Stimulated activated CD4-positive, alpha-beta T cell treated with anti-CD3 and anti-CD28 coated beads, TNF-alpha, amount 100 ng/mL, for 1 hour (primary cell): ENCODE measurements at places on chromosomes 4 and X.
A peak's percentile ranks its signal among the peaks of the same experiment; 100 is the strongest.

DNA sequence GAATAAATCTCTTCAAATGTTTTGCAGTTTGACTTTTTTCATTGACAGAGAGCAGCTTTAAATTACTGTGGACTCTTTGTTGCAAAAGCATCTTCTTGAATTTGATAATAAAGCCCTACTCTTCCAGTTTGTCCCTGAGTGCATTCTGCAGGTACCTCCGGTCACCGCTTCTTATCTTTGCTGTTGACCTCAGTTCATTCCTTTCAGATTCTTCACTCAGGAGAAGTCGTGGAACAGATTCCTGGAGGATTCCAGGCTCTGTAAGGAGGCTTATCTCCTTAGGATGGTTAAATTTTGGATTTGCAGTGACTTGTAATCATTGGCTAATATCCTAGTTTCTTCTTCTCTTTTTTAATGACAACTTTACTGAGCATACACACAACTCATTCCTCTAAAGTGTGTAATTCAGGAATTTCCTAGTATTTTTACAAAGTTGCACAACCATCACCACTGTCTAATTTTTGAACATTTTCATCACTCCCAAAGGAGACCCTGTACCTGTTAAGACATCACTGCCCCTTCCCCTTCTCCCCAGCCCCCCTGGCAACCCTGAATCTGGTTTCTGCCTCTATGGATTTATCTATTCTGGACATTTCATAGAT lies 22.0 kb downstream of the TBL1X start:
- no peak for DNase-seq

DNA sequence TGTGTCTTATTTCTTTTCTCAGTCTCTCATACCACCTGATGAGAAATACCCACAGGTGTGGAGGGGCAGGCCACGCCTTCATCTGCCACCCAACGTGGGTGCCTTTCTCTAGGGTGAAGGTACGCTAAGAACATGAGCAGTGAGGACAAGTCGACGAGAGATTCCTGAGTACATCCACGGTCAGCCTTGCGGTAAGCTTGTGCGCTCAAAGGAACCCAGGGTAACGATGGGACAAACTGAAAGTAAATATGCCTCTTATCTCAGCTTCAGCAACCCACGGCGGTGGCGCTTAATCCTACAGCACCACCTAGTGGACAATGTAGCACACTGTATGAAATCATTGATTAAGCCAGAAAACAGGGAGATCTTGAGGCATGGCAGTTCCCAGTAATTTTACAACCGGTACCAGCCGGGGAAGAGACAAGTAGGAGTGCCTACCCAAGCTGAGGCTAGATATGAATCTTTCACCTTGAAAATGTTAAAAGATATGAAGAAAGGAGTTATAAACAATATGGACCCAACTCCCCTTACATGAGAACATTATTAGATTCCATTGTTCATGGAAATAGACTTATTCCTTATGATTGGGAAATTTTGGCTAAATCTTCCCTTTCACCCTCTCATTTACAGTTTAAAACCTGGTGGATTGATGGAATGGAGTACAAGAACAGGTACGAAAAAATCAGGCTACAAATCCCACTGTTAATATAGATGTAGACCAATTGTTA lies 63.0 kb downstream of the ZNF732 start:
- DNase-seq = peak; percentile 24

DNA sequence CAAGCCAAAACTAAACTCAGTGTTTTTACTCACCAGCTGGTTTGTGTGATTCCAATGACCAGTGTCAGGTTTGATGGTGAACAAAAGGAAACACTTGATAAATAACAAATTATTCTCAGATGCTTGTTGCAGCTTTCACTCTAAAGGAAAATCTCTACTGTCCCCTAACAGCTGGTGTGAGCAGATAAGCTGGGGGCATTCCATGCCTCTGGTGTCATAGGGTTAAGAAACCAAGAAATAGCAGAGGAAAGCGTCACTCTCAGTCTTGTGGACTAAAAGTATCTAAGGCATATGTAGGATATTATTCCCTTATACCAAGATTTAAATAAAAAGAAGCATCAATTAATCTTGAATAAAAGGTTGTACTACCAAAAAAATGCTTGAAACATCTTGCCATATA lies 24.3 kb downstream of the TRPC5 start:
- no peak for DNase-seq

GRCh38 chr4:3529363-3529762 lies 2.9 kb downstream of the LRPAP1 start:
- no peak for DNase-seq

DNA sequence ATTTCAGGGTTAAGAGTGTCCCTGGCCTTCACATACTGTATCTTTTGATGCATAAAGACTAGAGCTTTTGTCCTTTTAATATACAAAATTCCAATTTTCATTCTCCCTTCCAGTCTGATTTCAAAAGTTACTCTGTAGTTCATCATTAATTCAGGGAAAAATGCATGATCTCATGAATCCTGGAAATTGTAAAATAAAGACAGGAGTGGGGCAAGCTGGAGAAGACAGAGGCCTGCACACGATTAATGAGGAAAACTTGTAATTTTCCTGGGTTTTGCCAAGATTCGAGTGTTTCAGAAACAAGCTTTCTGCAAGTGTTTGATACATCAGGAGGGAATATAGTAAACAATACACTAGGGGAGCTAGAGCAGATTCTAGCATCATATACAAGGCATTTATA lies 947.9 kb downstream of the FAT4 start:
- DNase-seq = no peak

GRCh38 chr4:138161351-138161750 lies 80.8 kb downstream of the SLC7A11 start:
- DNase-seq = no peak

DNA sequence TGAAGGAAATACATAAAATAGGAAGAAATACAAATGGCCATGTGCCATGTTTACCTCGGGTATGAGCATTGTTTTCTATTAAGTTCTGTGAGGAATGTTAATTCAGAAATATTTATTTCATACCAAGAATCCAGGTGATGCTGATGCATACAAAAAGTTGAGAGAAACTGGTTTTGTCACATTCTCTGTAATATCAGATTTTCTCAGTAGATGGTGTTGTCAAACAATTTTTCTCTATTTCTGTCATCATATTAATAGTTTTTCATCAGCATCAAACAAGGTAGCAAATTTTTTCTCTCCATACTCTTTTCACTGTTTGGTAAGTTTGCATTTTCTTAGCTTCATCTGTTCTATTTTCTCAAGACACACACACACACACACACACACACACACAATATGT lies 179.8 kb downstream of the KLHL4 start:
- DNase-seq = no peak

- no peak for DNase-seq
Observed at GRCh38 chr4:13906727-13907126, 279.2 kb upstream of the BOD1L1 start.

DNA sequence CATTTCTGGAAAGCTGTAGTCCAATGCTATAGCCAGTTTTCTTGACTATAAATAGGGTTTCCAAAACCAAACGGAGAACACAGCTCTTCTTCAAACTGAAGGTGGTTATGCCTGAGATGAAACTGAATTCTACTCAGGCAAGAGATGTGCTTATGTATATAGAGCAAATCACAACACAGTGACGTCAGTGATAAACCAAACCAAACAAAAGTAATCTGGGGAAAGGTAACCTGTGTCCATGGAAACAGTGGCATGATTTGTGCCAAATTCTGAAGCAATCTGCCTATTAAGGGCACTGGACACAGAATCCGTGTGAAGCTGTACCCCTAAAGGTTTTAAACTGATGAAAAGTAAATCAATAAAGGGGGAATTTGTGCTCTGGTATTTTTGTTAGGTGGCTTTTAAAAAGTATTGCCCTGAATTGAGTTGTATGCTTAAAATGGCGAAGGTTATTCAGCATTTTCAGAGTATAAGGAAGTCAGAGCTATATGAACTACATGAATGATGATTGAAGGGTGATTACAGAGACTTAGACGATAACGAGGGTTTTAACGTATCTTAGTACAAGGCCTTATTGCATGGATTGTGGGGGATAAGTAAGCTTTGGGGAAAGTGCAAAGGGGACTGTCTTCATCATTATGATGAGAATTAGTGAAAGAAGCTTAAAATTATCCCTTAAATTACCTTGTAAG lies 38.6 kb downstream of the NPY5R start:
- no peak for DNase-seq

GRCh38 chr4:37967736-37968135 lies 7.5 kb downstream of the PTTG2 start:
- no peak for DNase-seq

- no peak for DNase-seq
Observed at GRCh38 chrX:12767856-12768255, 23.4 kb upstream of the PRPS2 start.

GRCh38 chr4:185437809-185438208 lies 12.0 kb upstream of the UFSP2 start:
- no peak for DNase-seq

- DNase-seq = no peak
Observed at GRCh38 chr4:69078852-69079251, 17.4 kb upstream of the UGT2B7 start.

DNA sequence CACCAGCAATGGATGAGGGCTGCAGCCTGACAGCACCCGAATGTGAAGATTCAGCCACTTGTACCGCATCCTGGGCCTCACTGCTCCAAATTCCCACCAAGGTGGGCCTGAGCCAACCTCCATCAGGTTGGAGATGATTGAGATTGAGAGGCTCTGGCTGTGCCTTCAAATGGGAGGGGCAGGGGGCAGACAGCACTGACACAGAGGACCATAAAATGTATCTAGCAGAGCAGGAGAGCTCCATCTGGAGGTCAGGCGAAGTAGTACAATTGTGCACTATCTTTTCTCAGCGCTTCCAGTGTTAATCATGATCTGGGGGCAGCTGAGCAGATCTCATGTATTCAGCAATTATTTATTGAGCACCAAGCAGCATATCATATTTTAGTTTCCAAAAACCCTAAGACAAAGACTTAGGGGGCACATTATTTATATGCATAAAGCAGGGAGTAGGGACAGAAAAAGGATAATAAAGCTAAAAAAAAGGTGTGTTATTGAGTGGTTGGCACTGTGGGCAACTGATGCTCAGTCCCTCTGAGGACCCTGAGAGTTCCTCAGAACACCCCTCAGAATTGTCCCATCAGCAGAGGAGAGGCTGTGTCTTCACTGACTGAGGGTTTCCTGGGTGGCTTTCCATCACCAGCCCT lies 31.6 kb upstream of the C1QTNF7 start:
- peak; percentile 23 for DNase-seq

DNA sequence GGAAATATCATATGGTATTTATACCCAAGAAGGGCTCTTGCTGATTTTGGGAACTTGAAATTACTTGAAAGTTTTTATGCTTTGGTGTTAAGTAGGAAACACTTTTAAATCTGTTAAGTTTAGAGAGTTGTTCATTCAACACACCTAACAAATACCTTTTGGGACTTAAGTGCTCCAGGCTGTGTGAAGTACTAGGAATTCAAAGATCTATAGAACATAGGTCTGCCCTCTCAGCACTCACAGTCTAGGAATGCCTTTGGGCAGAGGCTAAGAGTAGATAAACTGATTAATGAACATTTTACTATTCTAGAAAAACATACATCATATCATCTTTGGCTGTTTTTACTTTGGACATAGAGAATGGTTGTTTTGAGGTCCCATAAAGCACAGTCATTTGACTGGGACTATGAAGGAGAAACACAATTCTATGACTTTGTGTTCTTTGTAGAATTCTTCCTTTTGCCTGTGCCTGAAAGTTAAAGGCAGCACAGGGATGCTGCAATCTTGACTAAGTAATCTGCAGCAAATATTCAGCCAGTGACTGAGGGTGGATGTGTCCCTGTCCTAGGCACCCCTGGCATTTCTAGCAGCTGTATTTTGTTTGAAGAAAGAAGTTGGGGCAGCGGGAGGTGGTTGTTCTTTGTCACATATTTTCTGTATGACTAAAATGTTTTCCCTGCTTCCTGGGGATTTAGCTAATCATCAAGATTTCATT lies 8.3 kb downstream of the BMP3 start:
- no peak for DNase-seq

GRCh38 chr4:100317032-100317864 lies 127.0 kb upstream of the DDIT4L start:
- DNase-seq = no peak

DNA sequence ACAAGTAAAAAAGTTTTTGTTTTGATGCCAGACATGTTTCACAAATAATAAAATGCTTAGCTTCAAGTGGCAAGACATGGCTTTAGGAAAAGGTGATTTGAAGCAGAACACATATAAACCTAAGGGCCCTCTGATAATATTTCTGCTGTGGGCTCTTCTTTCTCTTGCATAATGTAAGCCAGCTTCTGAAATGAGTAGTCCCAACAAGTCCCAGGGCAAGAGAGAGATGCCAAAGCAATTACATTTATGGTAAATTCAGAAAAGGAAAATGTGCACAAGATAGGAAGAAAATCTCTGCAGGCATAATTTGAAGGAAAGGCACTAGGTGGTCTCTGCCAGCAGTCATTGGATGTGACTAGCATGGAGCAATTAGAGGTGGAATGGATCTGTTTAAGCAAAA lies 170.8 kb upstream of the GALNT7 start:
- DNase-seq = no peak

- DNase-seq = no peak
Observed at GRCh38 chr4:3666263-3666662, 99.9 kb upstream of the ADRA2C start.

DNA sequence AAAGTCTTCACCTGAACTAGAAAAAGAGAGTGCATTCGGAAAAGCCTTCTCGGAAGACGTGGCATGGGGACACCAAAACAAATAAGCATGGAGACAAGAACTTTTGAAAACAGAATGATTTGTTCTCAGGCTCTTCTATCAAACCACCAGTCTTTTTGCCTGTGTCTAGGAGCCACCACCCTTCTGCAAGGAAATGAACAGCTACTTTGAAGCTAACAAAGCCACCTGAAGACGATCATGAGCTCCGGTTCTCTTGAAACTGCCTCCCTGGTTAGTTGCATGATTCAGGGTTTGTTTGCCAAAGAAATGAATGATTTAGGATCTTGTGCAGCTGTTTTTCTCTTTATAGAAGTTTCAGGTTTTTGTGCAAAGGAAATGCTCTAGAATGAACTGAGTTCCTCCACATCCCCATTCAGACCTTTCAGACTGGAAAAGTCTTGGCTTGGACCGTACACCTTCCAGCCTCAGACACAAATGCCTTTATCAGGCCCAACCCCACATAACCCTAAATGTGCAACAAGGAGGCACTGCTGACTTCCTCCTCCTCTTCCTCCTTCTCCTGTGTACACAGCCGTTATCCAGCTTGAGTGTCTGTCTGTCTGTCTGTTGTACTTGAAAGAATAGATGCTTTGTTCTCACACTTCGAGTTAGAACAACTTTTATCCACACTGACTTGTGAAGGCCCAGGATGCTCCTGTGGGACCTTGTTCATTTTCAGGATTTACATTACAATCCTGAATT lies 334.8 kb upstream of the KLF3 start:
- DNase-seq = no peak

DNA sequence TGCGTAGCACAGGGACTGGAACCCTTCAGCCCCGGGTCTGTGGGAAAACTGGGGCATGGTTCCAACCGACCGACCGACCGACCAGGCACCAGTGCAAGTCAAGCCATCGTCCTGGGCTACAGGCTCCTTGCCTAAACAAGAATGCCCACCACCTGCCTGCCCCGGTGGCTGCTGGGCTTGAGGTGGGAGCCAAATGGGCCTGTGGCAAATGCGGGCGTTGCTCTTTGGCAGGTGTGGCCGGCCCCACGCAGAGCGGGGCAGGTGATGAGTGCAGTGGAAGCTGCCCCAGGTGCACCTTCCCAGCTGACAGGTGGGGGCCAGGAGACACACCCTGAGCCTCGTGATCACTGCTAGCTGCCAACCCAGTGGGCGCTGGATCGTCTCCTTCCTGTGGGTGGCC lies 77.9 kb downstream of the MTMR1 start:
- no peak for DNase-seq

- DNase-seq = no peak
Observed at GRCh38 chr4:167854881-167855280, 237.5 kb upstream of the ANXA10 start.
